Head of caudate nucleus (tissue), 42 donors: ENCODE measurements at places on chromosomes 12 and 14.
A peak's percentile ranks its signal among the peaks of the same experiment; 100 is the strongest.

- no peak for DNase-seq
Observed at GRCh38 chr12:1875608-1876007, 42.8 kb downstream of the CACNA2D4 start.

- no peak for DNase-seq
Observed at GRCh38 chr12:80299219-80299618, 144.8 kb upstream of the PTPRQ start.

DNA sequence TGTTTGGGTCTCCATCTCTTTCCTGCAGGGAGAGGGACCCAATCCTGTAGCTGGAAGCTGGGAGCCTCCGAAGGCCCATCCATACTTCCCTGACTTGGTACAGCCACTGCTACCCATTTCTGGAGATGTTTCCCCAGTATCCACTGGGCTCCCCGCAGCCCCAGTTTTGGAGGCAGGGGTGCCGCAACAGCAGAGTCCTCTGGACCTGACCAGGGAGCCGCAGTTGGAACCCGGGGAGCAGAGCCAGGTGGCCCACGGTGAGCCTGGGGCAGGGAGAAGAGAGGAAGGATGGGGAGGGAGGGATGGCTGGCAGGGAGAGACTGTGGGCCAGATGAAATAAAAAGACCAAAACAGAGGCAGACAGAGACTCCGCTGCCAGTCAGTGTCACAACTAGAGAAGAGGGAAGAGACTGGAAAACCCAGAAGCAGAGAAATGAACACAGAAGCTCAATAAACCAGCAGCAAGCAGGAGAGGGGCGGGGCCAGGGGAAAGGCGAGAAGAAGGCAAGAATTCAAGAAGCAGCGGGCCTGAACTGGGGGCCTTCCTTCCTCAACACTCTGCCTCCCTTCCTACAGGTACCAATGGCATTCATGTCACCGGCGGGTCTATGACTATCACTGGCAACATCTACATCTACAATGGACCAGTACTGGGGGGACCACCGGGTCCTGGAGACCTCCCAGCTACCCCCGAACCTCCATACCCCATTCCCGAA lies 6.3 kb downstream of the LTBR start:
- DNase-seq: no peak

GRCh38 chr14:23930742-23931141 lies 22.8 kb upstream of the DHRS4 start:
- no peak for DNase-seq

- peak; percentile 68 for DNase-seq
Observed at GRCh38 chr12:94649349-94650142, 811 bp downstream of the TMCC3 start.

DNA sequence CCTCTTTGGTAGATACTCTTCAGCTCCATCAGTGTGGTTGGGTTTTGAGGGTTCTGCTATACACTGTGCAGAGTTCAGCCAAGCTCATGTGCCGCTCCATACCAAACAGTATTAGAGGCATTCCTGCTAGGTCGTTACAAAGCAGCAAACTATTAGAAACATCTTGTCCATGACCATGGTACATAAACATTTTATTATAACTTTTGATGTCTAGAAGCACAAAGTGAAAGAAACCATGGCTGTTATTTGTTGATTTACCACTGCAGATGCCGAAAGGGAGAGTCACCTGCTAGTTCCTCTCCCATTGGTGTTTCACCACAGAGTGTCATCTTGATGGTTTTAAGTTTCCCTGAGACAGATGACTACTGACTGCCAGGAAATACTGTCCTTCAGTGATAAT lies 242.0 kb downstream of the ADAMTS20 start:
- DNase-seq: no peak

- no peak for DNase-seq
Observed at GRCh38 chr12:9698681-9699080, 29.2 kb downstream of the CLEC2D start.
